Heart left ventricle (tissue), 16 donors: ENCODE measurements at places on chromosomes 7 and 10. TPM values are rescaled to one million over a fixed set of nuclear protein-coding genes. Genes with fewer than 3 reads are reported as not detected.

Gene MDFIC
- 23.8 TPM for total RNA-seq

Gene PRF1
- total RNA-seq = 1.4 TPM

Gene SUN3
- total RNA-seq = not detected

Gene SFRP5
- 1.9 TPM for total RNA-seq

Gene FAM25C
- not detected for total RNA-seq

Gene AKR1C2
- 16.5 TPM for total RNA-seq

Gene SPAM1
- total RNA-seq = not detected

Gene LDB3
- 1,374 TPM for total RNA-seq

Gene LBX1
- not detected for total RNA-seq

Gene H2BK1
- not detected for total RNA-seq

Gene HKDC1
- total RNA-seq = not detected

Gene BMPER
- total RNA-seq = 4.2 TPM

- DNase-seq = no peak
Observed at GRCh38 chr10:26779176-26779860, 81.4 kb downstream of the ABI1 start.

- no peak for DNase-seq
Observed at GRCh38 chr10:794382-794956, 105.0 kb upstream of the DIP2C start.

DNA sequence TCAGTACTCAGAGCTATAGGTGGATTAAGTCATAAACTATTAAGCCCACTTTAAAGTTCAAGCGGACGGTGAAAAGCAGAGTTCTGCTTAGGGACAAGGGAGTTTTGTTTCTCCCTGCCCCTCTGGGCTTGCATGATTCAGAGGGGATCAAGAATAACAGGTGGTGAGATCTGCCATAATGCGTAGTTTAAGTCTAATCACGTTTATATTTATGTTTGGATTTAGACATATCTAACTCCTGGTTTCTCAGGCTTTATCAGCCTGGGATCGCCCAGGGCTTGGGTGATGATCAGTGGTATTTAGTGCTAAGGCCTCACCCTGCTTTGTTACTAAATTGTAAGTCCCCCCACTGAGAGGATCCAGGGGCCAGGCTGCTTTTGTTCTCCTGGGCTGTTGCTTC lies 335.4 kb upstream of the NRP1 start:
- DNase-seq = no peak

- DNase-seq = no peak
Observed at GRCh38 chr7:12888717-12889116, 201.3 kb downstream of the ARL4A start.

GRCh38 chr10:68163735-68164134 lies 54.4 kb downstream of the MYPN start:
- DNase-seq = no peak

- no peak for DNase-seq
Observed at GRCh38 chr10:28624351-28624750, 53.0 kb upstream of the BAMBI start.

GRCh38 chr7:3922175-3922635 lies 621.2 kb downstream of the SDK1 start:
- DNase-seq = peak; percentile 18

DNA sequence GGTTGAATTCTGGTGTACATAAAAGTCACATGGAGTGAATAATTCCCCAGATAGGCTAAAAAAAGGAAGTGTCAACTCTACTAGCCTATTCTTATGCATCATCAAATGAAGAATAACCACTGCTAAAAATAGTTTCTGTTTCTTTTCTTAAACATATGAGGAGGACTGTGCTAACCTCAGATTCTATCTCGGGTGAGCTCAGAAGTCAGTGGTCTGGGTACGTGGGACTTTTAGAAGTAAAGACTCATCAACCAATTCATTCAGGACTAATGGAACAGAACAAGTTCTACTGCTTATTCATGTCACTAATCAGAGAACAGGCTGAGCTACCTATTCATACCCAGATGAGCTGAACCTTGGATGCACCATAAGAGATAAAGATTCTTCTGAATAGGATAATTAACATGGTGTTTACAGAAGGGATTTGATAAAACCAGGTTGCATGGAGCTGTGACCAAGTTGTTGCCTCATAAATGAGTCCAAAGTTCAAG lies 9.5 kb upstream of the ASAH2 start:
- no peak for DNase-seq

- no peak for DNase-seq
Observed at GRCh38 chr10:35435824-35436223, 99.5 kb downstream of the CCNY start.

GRCh38 chr10:80274396-80275134 lies 14.9 kb downstream of the MAT1A start:
- no peak for DNase-seq

DNA sequence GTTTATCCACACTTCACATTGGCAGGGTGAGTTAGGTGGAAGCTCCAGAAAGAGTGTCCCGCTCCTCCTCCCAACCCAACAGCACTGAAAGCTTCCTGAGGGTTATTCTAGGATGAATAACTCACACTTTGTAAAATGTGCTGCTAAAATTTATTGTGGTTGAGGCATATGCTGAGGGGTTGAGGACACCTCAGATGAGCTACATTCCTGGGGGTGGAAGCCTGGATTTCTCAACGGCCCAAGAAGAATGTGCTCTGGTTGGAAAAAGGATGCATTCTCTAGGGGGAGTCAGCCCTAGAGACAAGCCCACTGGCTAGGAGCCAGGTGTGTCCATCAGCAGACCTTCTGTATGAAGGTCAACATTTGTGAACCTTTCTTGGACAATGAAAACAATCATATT lies 91.5 kb upstream of the PDE1C start:
- DNase-seq = no peak

GRCh38 chr10:15182540-15183207 lies 14.2 kb upstream of the NMT2 start:
- no peak for DNase-seq

GRCh38 chr10:131676046-131676799 lies 224.6 kb upstream of the PPP2R2D start:
- no peak for DNase-seq

DNA sequence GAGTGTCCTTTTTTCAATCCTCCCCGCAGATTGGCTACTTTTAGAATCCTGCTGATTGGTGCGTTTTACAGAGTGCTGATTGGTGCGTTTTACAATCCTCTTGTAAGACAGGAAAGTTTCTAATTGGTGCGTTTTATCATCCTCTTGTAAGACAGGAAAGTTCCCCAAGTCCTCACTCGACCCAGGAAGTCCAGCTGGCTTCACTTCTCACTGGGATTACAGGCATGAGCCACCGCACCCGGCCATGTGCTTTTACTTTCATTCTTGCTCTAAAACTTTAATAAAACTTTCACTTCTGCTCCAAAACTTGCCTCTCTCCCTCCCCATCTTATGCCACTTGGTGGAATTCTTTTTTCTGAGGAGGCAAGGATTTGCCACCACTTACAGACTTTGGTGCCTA lies 17.0 kb upstream of the WAPL start:
- DNase-seq = no peak

DNA sequence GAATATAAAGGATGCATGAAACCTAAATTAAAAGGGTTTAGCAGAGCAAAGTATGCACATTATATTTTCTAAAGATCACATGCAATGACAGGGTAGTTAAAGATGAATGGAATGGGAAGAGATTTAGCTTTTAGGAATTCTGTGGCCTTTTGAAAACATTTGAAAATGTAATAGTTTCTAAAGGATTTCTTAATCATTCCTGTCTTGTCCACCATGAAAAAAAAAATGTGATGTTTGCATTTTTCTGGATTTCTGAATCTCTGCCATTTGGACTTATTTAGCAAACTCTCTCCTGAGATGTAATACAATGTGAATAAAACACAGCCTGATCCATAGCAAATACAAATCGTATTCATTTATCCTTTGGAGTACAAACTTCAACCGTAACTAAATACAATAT lies 126.6 kb upstream of the RAB11FIP2 start:
- DNase-seq = no peak

- DNase-seq = no peak
Observed at GRCh38 chr10:129719889-129720590, 244.0 kb downstream of the EBF3 start.

GRCh38 chr10:14016011-14016536 lies 314.6 kb downstream of the FRMD4A start:
- peak; percentile 84 for DNase-seq

GRCh38 chr10:23314835-23315239 lies 29.8 kb downstream of the C10orf67 start:
- peak; percentile 49 for DNase-seq

- DNase-seq = no peak
Observed at GRCh38 chr7:123865517-123866117, 20.6 kb downstream of the HYAL4 start.

DNA sequence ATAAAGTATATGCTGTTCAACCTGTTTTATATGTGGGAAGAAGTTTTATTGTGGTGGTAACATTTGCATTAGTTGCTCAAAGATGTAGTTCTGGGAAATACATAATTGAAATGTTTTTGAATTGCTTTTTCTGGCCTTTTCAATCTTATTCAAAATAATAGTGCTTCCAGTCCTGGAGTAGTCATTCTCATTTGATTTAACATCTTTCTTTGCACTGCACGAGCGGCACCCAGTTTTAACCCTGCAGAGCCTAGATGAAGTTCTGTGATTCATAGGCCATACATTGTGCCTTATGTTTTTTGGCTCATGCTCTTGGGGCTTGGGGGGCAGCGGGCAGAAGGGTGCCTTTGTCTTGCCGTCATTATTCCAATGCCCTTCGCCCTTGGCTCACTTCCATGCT lies 9.9 kb downstream of the ARID5B start:
- DNase-seq = no peak

- DNase-seq = no peak
Observed at GRCh38 chr10:124619195-124619594, 125.0 kb downstream of the FAM53B start.

DNA sequence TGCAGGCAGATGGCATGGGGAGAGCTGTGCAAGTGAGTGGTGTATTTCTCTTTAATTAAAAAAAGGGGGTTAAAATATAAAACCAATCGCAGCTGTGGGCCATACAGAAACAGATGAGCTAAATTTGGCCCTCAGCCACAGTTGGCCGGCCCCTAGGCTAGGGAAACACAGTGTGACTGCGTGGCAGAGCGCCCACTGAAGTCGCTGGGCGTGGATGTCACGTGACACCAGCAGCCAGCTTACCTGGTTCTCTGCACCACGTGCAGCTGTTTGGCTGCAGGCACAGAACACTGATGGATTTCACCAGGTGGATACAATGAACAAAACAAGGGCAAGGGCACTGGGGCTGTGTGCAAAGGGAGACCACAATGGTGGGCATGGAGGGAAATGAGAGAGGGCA lies 119.3 kb upstream of the ZNF746 start:
- no peak for DNase-seq
